ENCODE measurements at places on chromosomes 7 and 10.

DNA sequence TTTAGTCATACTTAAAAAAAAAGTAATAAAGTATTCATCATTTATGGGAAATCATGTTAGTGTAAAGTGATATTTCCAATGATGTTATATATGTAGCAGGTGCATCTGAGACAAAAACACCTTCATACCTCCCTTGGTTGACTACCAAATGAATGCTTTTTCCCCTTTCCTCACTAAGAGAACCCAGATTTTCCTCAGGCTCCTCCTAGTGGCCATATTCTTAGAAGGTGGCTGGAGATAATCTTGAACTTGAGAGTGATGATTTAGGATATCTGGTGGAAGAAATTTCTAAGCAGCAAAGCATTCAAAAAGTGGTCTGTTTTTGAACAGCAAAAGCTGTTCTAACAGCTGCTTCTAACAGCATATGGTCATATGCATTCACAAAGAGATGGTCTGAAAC lies 16.8 kb upstream of the DNAH11 start:
- H3K4me3 ChIP-seq = no peak overlapping the region
- DNase-seq = no peak
- H3K4me1 ChIP-seq = no peaks in the 10 kb centered on the region
- no peak overlapping the region for H3K27ac ChIP-seq
- no peaks in the 10 kb centered on the region for H3K36me3 ChIP-seq

GRCh38 chr10:7206412-7207100 lies 204.3 kb downstream of the SFMBT2 start:
- no peak overlapping the region for H3K4me3 ChIP-seq
- no peak for DNase-seq
- H3K4me1 ChIP-seq = peaks cover 10% of the 10 kb centered on the region
- no peaks in the 10 kb centered on the region for H3K36me3 ChIP-seq
- H3K27ac ChIP-seq = no peak overlapping the region

- H3K27ac ChIP-seq = no peak overlapping the region
- no peaks in the 10 kb centered on the region for H3K4me1 ChIP-seq
- no peaks in the 10 kb centered on the region for H3K27me3 ChIP-seq
- no peak for DNase-seq
- no peaks in the 10 kb centered on the region for H3K36me3 ChIP-seq
- H3K4me3 ChIP-seq = no peak overlapping the region
These were observed 228.0 kb upstream of the C7orf33 start for GRCh38 chr7:148362541-148362940.

DNA sequence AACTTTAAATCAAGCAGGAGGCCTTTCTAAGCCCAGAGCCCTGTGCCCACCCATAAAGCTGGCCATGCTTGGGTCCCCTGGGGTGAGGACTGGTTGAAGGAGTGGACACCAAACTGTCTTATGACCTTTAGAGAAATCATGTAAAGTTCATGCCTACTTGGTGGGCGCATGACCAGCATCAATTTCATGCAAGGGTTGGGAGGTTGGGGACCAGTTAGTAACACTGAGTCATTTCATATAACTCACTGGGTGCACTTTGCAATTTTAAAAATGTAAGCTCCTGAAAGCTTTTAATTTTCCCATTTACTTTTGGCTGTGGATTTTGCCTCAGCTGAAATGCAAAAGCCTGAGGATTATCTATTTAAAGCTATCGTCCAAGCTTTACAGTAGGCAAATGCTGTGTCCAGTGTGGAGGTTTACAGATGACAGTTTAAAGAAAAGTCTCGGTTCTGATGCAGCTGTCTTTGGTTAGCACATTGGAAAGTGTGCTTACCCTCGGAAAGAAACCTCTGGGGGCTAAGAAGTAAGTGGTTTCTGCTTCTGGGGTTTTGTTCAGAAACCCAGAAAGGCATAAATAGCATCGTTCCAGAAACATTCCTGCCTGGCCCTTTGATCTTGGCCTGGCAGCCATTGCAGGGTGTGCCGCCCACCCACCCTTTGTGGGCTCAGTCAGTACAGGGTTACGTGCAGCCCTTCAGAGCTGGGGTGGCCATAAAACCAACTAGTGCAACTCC lies 48.8 kb upstream of the CHST15 start:
- no peak overlapping the region for H3K4me3 ChIP-seq
- H3K27me3 ChIP-seq = no peaks in the 10 kb centered on the region
- H3K36me3 ChIP-seq = no peaks in the 10 kb centered on the region
- no peaks in the 10 kb centered on the region for H3K4me1 ChIP-seq
- no peak overlapping the region for H3K27ac ChIP-seq

DNA sequence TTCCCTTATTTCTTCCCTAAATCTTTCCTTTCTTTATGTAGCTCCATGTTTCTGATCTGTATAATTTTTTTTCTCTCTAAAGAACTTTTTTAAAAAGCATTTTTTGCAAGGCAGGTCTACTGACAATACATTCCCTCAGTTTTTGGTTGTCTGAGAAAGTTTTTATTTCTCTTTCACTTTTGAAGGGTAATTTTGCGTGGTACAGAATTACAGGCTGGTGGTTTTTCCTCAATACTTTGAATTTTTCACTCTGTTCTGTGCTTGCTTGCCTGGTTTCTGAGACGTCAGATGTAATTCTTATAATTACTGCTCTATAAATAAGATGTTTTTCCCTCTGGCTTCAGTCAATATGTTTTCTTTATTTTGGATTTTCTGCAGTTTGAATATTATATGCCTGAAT lies 205.4 kb upstream of the VSTM2A start:
- DNase-seq = no peak
- H3K4me3 ChIP-seq = no peak overlapping the region
- no peaks in the 10 kb centered on the region for H3K27me3 ChIP-seq
- no peaks in the 10 kb centered on the region for H3K36me3 ChIP-seq
- no peak overlapping the region for H3K27ac ChIP-seq

- H3K27ac ChIP-seq = no peak overlapping the region
- H3K27me3 ChIP-seq = no peaks in the 10 kb centered on the region
- no peaks in the 10 kb centered on the region for H3K36me3 ChIP-seq
- H3K4me3 ChIP-seq = no peak overlapping the region
- no peak for DNase-seq
- peaks cover 16% of the 10 kb centered on the region for H3K4me1 ChIP-seq
These were observed 86.4 kb upstream of the KIF5B start for GRCh38 chr10:32142646-32143045.

DNA sequence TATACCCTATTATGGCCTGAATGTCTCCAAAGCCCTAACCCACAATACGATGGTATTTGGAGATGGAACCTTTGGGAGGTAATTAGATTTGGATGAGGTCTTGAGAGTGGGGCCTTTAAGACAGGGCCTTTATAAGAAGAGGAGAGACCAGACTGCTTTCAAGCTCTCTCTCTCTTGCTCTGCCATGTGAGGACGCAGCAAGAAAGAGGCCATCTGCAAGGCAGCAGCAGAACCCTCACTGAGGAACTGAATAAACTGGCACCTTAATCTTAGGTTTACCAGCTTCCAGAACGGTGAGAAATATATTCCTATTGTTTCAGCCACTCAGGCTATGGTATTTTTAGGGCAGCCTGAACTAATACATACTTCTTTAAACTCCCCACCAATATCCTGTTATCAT lies 2.0 kb upstream of the GNAI1 start:
- no peaks in the 10 kb centered on the region for H3K36me3 ChIP-seq
- no peak overlapping the region for H3K27ac ChIP-seq
- no peak overlapping the region for H3K4me3 ChIP-seq
- peaks cover 17% of the 10 kb centered on the region for H3K4me1 ChIP-seq
- no peak for DNase-seq

Data from thoracic aorta (tissue), 2 donors.